ENCODE measurements at places on chromosomes 6 and 20.

DNA sequence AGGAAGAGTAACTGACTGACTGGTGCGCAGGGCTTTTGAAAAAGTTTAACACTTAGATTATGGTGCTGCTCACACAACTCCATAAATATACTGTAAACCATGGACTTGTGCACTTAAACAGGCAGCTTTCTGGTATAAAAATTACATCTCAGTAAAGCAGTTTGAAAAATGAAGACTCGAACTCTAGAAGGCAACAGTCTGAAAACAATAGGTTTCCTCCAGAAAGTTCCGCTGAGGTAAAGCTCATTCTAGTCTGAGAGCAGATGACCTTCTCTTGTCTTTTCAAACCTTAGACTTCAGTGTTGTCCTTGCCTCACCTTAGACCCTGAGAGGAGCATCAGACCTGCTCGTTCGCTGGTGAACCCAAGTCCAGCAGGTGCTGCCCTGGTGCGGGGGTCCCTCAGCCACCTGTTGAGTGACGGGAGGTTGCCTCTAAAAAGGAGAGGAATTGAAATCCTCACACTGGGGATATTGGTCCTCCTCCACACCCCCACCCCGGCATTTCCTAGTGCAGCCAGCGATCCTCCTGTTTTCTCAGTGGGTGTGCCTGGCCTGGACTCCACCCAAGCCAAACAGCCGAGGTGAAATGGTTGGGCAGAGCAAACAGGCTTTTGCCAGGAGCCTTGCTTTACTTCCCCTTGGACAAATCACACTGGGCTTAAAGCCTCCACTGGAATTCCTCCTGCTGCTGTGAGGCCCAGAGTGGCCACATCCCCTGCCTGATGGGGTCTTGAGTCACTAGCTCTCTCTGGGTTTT, 14.7 kb upstream of the PYGB start:
- DNase-seq, result no peak

GRCh38 chr20:20241976-20242375, 125.9 kb upstream of the INSM1 start:
- DNase-seq, result no peak

- no peak for DNase-seq
Observed at GRCh38 chr20:16098890-16099639, 474.2 kb downstream of the KIF16B start.

DNA sequence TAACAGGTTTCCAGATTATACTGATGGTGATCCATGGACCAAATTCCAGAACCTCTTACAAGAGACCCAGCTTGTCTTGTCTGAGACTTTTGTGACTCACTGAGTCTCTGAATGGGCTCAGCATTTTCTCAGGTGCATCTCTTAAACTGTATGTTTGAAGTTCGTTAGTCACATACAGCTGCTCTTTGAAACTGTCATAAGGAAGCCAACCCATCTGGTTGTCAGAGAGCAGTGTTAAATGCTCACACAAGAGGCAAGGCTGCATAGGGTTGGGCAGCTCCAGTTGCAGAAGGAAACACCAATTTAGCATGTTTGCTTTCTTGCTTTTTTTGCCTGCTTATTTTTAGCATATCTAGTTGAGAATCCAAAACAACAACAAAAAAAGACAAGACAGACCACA, 47.1 kb downstream of the TRIM27 start:
- DNase-seq, result no peak

- no peak for DNase-seq
Observed at GRCh38 chr6:20608356-20608755, 74.1 kb downstream of the CDKAL1 start.

DNA sequence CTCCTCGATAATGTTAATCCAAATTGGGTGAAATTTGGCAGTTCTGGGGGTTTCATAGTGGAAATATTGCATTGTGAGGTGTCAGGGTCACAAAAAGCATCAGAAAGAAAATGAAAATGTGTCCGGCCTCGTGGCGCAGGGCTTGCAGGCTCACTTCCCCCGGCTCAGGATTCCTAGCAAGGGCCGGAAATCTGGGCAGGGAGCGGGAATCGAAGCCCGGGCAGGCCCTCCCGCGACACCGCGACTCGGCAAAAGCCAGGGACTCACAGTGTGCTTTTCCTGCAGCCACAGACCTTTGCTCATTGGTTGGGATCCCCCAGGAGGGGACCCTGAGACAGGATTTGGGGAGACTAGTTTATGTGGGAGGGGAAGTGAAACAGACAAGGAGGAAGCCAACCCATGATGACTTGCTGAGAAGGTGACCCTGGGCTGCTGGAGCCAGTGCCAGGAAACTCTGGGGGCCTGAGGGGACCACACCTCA, 847 bp upstream of the CD93 start:
- DNase-seq, result peak; percentile 87

DNA sequence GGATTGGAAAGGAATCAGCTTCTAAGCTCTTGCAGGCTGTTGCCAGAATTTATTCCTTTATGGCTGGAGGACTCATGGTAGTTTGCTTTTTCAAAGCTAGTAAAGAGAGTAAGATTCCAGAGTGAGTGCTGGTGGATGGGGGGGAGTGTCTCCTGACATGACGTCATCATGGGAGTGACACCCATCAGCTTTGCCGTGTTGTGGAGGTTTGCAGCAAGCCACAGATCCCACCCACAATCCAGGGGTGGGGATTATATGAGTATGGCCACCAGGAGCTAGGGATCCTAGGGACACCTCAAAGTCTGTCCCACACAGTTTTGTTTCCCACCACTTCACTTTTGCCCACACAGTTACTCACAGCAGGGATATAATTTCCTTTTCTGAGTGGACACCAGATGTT, 28.7 kb upstream of the PMEPA1 start:
- DNase-seq, result no peak

GRCh38 chr6:74626288-74626687, 579.6 kb downstream of the COL12A1 start:
- DNase-seq, result no peak

All from kidney capillary endothelial cell (primary cell).